ENCODE measurements at places on chromosomes 3 and 15. TPM values are rescaled to one million over a fixed set of nuclear protein-coding genes. Genes with fewer than 3 reads are reported as not detected.

- no peak for DNase-seq
Observed at GRCh38 chr15:98724494-98724893, 76.2 kb downstream of the IGF1R start.

GRCh38 chr3:16884084-16884747 is 539 bp upstream of the PLCL2 start:
- DNase-seq: no peak

LXN gene
- polyA plus RNA-seq: 27.1 TPM

DNA sequence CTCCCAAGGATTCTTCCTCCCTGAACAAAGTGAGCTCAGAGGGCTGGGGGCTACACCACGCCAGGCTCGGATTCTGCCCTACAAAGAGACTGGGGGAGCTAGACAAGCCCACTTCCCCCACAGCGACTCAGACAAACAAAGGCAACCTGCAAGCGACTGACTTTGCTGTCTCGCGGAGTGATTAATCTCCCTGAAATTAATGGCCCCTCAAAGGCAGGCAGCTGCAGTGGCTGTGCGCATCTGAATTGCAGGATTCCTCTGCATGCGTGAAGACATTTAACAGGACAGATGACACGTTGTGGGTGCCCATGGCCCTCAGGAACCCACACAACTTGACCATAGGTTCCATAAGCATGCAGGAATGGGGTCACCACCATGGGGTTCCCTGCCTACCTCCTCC is 18.4 kb downstream of the CTXND1 start:
- no peak for DNase-seq

DNA sequence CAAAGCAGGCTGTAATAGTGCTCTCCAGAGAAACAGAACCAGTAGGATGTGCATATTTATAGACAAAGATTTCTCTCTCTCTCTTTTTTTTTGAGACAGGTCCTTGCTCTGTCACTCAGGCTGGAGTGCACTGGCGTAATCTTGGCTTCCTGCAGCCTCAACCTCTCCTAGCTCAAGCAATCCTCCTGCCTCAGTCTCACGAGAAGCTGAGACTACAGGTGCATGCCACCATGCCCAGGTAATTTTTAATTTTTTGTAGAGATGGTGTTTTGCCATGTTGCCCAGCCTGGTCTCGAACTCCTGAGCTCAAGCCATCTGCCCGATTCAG is 67.1 kb upstream of the CHD2 start:
- no peak for DNase-seq

GRCh38 chr3:189967254-189967865 is 153.3 kb downstream of the P3H2 start:
- DNase-seq: no peak

- no peak for DNase-seq
Observed at GRCh38 chr15:92883876-92884435, 16.2 kb upstream of the CHD2 start.

DNA sequence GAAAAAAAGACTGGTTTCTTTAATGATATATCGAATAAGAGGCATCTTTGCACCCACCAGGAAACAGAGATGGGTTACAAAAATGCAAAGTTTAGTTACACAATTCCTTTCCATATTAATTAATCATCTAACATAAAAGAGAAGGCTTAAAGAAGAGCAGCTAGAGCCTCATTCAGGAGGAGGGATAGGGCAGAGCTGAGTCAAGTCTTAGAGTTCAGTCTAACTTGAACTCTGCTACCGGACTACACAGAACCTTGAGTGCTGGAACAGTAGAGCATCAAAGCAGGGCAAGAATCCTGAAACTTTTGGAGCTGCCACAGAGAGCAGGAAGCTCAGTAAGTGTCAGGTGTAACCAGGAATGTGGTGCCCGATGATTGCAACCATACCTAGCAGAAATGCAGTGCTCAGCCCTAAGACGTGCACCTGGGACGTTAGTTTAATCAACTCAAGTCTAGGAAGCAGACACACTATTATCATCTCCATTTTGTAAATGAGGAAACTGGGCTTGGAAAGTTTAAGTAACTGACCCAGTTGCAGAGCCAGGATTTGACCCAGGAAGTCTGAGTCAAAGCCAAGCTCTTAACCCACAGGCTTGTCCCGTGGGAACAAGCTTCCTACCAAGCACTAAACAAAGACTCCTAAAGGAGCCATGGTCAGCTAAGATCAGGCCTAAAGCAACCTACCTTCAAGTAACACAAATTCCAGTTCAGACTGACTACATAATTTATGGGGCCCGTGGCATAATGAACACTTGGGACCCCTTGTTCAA is 187.4 kb downstream of the FOXP1 start:
- DNase-seq: no peak

- no peak for DNase-seq
Observed at GRCh38 chr3:71718072-71718471, 7.1 kb downstream of the EIF4E3 start.

DNA sequence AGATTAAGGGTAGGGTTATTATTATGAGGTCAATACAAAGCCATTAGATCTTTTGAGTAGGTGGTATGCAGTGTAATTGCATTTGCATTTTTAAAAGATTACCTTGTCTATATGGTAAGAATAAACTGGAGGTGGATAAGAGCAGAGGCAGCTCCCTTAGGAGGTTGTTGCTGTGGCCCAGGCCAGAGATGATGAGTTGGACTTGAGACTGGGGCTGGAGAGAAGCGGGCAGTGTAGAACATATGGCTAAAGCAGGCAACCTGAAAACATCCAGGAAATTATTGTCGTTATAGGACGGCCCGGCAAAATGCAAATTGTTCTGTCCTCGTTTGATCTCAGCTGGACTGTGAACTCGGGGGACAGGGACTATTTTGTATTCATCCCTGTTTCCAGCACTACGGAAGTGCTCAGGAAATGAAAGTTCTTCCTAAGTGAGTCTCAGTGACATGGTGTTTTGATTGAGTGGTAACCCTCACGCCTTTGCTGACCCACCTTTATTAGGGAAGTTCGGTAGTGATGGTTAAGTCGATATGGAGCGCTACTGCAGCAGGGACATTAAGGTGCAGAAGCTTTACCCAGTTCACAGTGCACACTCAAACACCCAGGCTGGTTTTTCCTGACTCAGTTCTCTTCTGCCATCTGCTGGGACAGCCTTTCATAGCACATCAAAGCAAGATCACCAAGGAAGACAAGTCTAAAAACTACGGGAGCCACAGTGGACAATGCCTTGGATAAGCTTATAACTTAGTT is 27.2 kb upstream of the VPS33B start:
- DNase-seq: peak; percentile 51

GRCh38 chr15:98981851-98982722 is 25.5 kb downstream of the PGPEP1L start:
- DNase-seq: no peak

USP19 gene
- 44.8 TPM for polyA plus RNA-seq

DNA sequence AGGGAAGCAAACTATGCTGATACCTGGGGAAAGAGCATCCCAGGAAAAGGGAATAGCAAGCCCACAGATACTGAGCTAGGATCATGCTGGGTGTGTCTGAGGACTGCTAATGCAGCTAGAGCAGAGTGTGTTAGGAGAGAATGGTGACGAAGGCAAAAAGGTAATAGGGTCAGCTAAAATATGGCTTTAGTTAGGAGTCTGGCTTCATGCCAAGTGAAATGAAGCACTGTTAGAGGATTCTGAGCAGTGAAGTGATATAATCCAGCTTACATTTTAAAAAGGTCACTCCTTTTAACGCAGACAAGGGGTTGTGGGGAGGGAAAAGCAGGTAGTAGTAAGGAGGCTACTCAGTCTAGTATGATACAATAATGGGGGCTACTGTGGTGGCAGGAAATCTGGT is 30.4 kb downstream of the SECISBP2L start:
- no peak for DNase-seq

- DNase-seq: no peak
Observed at GRCh38 chr15:36960179-36960946, 140.0 kb downstream of the MEIS2 start.

- DNase-seq: no peak
Observed at GRCh38 chr15:33242165-33242564, 47.7 kb upstream of the FMN1 start.

MKRN2OS gene
- 0.33 TPM for polyA plus RNA-seq

DNA sequence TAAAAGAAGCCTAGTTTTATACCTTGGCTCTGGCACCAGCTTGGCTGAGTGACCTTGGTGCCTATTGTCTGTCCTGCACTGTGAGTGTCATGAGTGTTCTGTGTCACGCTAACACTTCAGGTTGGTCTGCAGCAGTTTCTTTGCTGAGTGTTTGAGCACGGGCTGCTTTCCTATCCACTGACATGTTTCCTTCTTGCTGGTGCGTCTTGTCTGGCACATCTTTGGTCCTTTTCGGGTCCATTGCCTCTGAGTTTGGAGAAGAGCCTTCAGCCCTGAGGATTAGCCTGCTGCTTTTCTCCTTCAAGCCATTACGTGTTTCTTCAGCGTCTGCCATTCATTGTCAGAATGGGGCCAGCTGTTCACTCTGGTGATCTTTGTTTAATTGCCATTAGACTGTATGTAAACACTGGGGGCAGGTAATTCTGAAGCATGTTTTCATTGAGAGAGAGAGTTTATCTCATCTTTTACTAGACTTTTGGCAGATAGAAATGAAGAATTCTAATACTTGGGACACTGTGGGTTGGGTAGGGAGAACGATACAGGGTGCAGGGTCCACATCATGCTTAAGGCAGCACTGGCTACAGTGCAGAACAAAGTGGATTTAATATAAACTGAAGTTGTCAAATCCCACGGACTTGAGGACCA is 55.5 kb downstream of the LRRC28 start:
- DNase-seq: peak; percentile 2

- DNase-seq: no peak
Observed at GRCh38 chr3:37800022-37800551, 61.6 kb upstream of the CTDSPL start.

GPR27 gene
- polyA plus RNA-seq: 3.3 TPM

GRCh38 chr15:76344893-76345582 is 8.5 kb downstream of the ISL2 start:
- DNase-seq: no peak

- no peak for DNase-seq
Observed at GRCh38 chr15:35605764-35606449, 59.9 kb upstream of the DPH6 start.

P4HTM gene
- 31.6 TPM for polyA plus RNA-seq

DNA sequence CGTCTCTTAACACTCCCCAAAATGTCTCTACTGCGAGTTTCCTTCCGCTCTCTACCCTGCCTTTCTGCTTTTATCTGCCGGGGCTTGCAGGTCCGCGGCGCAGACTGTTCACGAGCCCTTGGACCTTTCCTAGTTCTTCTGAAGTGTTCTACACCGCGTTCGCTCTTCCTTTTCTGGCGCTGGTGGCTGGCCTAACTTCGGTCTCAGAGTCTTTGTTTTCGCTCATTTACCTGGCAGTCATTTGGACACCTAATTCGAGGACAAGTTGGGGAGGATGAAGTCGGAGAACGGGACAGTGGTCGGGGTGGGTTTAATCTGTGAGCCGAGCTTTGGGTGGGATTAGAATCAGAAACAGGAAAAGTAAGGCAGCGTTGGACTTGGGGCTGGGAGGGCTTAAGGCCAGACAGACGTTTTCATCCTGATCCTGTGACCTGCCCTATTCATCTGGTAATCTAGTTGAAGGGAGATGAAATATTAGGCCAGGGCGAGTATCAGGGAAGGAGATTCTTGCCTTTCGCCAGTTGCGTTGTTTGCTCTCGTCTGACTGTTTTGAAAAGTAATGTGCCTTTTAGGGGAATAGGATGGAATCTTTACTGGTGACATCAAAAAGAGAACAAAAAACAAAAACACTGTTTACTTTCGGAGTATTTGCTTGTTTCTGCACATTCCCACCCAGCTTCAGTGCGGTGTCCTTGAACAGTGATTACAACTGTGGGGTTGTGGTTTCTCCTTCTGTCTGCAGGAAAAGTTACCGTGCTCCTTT is 1.8 kb downstream of the DIPK2A start:
- DNase-seq: peak; percentile 59

NRG4 gene
- polyA plus RNA-seq: 0.84 TPM

- no peak for DNase-seq
Observed at GRCh38 chr15:99983171-99983885, 250.1 kb upstream of the LYSMD4 start.

GRCh38 chr15:70615435-70616310 is 147.7 kb downstream of the UACA start:
- no peak for DNase-seq

DNA sequence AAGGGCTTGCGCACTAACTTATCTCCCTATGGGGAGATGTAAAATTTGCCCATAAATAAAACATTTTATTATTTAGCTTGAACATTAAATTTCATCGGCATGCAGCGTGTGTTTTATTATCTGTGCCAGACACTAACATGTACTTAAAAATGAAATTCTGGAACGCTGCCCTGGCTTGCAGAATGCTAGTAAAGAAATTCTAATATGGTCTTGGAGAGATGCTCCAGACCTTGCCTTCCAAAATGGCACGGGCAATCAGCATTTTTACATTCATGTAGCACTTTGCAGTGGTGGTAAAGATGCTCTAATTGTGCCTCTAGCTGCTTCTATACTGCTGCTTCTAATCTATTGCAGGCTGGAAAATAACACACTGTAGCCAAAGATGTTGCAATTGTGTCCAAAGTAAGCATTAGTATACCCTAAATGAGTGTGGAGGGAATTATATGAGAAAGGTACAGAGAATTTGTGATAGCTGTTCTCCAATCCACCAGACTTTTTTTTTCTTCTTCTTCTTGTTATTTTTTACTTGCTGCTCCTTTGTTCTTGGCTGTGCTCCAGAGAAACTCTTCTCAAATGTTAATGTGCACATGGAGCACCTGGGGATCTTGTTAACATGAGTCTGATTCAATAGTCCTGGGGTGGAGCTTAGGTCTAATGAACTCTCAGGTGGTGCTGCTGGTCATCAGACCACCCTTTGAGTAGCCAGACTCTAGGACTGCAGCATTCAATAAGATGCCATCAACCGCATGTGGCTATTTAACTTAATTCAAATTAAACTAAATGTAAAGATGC is 47.3 kb downstream of the CRABP1 start:
- no peak for DNase-seq

DNA sequence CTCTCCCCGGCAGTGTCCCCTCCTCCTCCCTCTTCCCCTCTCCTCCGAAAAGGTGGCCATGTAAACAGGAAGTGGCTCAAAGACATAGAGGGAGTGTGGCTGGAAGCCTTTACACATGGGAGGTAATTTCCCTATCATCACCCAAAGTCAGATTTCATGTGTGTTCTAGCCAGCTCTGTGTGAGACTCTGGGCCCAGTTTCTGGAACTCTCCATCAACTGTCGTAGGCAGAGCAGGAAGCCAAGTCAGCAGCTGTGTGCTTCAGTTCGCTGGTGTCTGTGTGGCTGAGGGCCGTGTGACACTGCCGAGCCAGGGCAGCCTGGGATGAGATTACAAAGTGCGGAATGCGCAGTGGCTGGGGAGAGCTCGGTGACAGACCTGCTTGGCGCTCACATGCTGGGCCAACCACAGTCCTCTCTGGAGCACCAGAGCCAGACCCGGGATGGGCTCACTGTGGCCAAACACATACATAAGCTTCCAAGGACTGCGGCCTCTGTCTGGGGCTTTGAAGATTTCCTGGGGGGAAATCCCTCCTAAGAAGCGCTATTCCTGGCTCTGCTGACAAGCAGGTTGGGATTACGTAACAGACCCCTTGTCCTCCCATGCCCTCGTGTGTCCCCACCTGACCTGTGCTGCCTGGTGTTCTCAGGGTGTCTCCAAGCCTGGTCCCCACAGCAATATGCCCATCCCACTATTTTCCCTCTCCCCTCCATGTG is 50.7 kb downstream of the UMPS start:
- no peak for DNase-seq

GRCh38 chr3:52787672-52788625 is 6.6 kb upstream of the ITIH3 start:
- no peak for DNase-seq
